ENCODE measurements at places on chromosomes 7 and 10.

GRCh38 chr7:1401011-1401410, 58.3 kb downstream of the MICALL2 start:
- DNase-seq = no peak

DNA sequence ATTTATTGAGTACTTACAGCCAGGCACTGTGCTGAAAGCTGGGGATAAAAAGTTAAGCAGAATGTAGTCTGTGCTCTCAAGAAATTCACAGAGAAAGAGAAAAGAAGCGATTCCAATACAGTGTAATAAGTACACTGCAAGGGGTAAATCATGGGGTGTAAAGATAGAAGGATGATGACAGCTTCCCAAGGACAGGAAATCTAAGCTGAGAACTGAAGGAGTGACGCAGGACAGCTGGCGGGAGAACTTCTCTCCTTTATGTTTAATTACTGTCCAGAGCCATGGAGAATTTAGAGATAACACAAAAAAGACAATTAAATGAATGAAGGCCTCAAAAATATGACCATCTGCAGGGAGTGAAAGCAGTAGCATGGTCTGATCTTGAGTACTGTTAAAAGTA, 34.8 kb downstream of the C7orf33 start:
- DNase-seq = no peak

- DNase-seq = no peak
Observed at GRCh38 chr10:107611115-107611514, 446.6 kb upstream of the SORCS1 start.

- no peak for DNase-seq
Observed at GRCh38 chr10:51063659-51064535, 10.4 kb upstream of the PRKG1 start.

DNA sequence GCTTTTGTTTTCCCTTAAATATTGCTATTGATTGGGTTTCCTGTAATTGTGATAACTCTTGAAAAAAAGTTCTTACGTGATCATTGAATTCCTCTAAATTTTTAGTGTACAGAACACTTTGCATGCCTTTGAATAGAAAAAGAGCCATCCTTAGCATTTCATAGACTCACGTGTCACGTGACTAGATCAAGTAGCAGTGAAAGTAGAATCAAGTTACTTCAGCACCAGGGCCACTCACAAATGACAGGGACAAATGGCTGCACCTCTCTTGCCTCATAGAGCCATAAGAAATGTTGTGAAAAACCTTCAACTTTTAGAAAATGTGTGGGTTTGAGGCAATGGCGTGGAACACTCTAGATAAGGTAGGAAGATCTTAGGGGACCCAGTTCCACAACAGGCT, 203.8 kb downstream of the ZEB1 start:
- no peak for DNase-seq

DNA sequence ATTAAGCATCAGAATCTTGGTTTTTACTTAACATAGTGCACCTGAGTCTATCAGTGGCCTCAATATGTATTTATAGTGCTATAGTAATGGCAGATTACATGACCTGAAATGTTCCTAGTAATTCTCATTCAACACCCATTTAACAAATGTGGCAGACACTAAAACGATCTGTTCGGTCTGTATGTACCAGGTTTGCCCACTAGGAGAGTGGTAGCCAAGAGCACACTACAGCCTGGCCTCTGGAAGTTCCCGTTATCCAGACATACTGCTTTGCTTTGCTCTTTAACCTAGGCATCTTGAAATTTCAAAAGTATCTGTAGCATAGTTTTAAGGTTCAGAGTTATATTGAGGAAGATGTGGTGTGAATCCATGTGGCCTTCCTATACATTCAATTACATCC, 395.7 kb upstream of the NRG3 start:
- DNase-seq = no peak

DNA sequence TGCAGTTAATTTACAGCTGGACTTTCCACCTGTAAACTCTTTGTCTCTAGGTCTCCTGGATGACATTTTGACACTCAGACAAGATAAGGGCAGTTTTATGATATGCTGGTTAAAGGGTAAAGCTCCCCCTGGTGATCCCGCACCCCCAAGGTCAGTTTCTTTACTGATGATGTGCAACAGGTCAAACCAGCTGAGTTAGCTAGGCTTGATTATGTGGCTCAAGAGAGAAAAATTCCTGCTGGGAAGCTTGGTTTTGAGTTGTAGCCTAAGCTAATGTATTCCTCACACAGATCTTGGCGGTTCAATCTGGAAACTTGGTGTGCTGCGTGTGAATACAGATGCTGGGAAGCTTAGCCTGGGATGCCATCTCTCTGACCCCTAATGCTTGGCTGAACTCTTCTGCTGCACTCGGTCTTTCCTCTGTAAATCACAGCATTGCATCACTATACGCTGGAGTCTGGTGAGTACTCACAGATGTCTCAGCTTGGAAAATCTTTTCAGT, 11.4 kb upstream of the AKR1D1 start:
- no peak for DNase-seq

DNA sequence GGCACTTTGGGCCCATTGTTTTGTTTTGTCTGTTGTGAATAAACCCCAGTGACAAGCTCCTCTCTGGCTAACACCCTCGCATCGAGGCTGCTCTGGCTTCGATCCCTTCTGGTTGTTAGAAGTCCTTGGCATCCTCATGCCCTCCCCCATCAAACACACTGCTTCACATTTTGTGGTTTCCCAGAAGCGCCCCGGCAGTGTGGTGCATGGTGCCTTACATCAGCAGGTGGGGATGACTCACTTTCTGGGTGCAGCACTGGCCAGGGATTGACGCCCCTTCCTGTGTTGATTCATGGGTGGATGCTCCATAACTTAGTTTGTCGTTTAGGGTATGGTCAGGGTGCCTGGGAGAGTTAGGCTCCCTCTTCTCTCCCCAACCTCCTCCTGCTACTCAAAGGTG, 51.4 kb downstream of the PLPP4 start:
- no peak for DNase-seq

DNA sequence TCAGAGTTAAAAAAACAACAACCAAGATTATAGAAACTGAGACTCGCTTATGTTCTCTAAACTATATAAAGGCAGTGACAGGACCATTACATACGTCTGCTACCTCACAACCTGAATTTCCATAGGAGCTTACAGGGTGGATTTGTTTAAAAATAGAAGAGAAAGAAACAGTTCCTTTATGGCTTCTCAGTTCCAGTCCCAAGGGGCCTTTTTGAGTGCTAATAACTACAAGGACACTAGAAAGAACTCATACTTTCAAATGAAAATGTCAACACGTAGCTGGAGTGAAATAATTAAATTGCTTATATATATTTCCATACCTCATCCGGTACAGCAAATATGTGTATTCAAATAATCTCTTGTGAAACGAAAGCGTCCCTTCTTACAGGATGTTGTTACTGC, 19.7 kb downstream of the TSPAN12 start:
- no peak for DNase-seq

DNA sequence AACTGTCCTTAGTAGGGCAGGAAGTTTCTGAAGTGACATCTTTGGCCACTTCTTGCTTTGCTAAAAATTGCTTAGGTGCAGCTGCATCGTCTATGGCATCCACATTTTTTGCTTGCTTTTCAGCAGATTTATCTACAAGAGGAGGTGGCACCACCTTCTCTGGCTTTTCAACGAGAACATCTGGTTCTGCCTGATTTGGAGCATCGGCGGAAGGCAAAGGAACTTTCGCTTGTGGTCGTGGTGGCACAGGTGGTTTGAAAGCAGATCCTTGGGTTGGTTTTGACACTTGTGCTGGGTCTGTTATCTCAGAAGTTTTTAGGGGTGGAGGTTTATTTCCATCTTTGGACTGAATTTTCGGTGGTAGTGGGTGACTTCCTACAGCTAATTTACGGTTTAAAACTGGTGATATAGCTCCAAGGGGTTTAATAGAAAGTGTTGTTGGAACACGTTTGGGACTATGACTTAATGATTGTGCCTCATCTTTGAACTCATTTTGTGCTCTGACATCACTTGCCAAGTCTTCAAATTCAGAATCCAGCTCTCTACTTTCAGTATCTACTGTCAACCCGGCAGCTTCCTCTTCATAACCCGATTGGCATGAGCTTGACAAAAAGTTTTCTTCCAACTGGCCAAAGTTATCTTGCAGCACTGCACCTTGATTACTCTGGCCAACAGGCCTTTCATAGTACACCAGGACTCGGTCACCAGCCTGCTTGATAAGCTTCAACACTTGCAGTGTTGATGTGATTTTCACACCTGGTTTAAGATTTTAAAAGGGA, 44.0 kb downstream of the SLC18A2 start:
- no peak for DNase-seq

- no peak for DNase-seq
Observed at GRCh38 chr7:33040803-33041516, 21.6 kb downstream of the NT5C3A start.

GRCh38 chr10:88507404-88507803, 75.7 kb downstream of the RNLS start:
- no peak for DNase-seq

- no peak for DNase-seq
Observed at GRCh38 chr10:88118729-88119128, 255.3 kb downstream of the PTEN start.

GRCh38 chr10:62183857-62184795, 84.5 kb downstream of the RTKN2 start:
- DNase-seq = no peak

GRCh38 chr10:31669357-31669756, 259.3 kb downstream of the ARHGAP12 start:
- DNase-seq = no peak

GRCh38 chr7:1124816-1125602, 35.0 kb downstream of the ZFAND2A start:
- DNase-seq = peak; percentile 47

DNA sequence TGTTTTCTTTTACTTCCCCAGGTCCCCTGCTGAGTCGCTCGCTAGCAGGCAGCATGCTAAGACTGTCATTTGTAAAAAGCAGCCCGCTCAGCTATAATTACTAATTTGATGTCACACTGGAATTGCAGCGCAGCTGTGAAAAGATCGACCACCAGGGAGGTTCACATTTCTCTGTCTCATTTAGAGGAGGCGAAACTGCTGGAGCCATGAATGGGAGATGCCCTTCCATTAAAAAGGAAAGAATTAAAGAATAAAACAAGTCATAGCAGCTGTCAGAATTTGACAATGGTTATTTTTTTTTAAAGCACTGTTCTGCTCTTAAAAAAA, 153.5 kb downstream of the PIP4K2A start:
- no peak for DNase-seq

GRCh38 chr7:2978408-2978807, 65.3 kb downstream of the CARD11 start:
- DNase-seq = no peak

GRCh38 chr10:30553626-30554439, 75.7 kb downstream of the LYZL2 start:
- DNase-seq = peak; percentile 76

- DNase-seq = no peak
Observed at GRCh38 chr7:45080265-45080957, 8.4 kb downstream of the NACAD start.

DNA sequence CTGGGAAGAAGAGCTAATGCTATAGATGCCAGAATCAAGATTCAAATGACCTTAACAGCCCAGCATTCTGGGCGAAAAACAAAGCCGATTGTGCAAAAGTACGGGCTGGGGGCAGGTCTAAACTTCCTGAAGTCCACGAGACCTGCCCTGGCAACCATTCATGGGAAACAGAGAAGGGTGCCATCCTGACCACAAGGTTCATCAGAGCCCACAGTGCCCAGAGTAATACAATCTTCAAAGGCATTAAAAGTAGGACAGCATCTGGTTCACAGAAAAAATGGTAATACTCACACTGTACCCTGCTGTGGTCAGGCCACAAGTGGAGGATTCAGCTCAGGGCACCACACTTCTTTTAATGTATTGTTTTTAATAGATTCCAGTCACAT, 36.1 kb downstream of the SORBS1 start:
- no peak for DNase-seq

GRCh38 chr10:18500576-18500975, 150.8 kb downstream of the NSUN6 start:
- DNase-seq = no peak

GRCh38 chr7:93150200-93150835, 2.1 kb upstream of the SAMD9L start:
- DNase-seq = no peak

- DNase-seq = no peak
Observed at GRCh38 chr7:7221599-7222038, 39.3 kb downstream of the C1GALT1 start.

DNA sequence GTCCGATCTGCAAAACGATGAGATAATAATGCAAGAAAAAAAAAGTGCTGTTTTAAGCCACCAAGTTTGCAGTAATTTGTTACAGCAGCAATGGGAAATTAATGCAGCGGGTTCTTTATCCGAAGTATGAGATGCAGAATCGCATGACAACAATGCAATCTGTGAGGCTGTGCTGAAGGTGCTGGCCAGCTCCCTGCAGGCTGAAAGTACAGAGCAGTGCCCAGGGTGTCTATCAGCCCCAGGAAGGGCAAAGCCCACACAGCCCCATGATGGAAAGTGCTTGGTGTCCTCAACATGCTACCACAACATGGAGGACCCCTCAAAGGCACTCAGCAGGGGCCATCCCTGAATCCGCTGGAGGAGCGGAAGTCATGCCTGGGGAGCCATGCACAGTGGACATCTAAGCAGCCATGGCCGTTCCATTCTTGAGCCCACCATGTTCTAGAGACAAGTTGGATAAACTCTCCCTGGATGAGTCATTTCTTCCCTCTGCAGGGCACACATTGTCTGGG, 199.5 kb upstream of the PFKP start:
- DNase-seq = no peak

GRCh38 chr7:7812112-7812511, 93.7 kb upstream of the RPA3 start:
- no peak for DNase-seq

DNA sequence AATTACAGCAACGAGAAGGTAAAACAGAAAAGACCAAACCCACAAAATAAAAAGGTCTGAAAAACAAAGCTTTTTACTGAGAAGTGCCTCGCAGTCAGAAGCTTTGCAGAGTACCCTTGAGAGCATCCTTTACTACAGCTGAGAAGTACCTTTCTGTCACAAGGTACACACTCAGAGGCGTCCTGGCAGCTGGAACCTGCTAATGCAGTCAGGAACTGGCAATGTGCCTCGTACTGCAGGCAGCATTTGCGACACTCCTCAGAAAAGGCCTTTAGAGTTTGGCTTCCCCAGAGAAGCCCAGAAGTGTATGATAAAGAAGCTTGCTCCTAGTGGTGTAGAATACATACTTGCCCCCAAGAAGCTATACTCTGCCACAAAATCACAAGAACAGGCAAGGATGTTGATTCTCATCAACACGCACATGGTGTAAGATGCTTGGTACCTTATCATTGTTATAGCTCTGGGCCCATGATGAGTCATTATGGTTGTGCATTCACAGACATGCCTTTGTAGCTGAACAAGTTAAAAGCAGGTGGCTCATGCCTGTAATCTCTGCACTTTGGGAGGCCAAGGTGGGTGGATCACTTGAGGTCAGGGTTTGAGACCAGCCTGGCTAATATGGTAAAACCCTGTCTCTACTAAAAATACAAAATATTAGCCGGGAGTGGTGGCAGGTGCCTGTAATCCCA, 2.0 kb upstream of the GTPBP4 start:
- DNase-seq = no peak

- DNase-seq = no peak
Observed at GRCh38 chr10:8893102-8893501, 838.6 kb downstream of the GATA3 start.

GRCh38 chr7:16951483-16952080, 69.8 kb upstream of the AGR3 start:
- no peak for DNase-seq
